T-cell (primary cell): ENCODE measurements at places on chromosomes 5 and 9. TPM values are rescaled to one million over a fixed set of nuclear protein-coding genes. Genes with fewer than 3 reads are reported as not detected.

DNA sequence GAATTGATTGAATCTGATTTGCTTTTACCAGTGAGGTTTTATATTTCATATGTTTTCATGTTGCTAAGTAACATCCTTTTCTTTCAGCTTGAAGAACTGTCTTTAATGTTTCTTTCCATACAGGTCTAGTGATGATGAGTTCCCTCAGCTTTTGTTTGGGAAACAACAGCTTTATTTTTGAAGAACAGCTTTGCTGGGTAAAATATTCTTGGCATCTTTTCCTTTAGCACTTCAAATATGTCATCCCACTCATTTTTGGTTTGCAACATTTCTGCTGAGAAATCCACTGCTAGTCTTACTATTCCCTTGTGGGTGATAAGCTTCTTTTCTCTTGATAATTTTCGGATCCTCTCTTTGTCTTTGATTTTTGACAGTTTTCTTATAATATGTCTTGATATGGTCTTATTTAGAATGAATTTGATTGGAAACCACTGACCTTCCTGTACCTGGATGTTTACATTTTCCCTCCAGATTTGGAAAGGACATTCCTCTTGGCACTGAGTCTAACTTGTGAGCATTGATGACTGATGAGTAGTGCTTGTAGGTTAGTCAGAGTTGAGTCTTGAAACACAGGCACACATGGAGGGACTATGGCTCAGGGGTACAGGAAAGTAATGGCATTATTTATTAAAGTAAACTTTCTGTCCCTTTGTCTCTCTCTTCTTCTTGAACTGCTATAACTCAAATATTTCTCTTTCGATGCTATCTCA lies 220.3 kb downstream of the SPATA31D1 start:
- no peak for DNase-seq

DNA sequence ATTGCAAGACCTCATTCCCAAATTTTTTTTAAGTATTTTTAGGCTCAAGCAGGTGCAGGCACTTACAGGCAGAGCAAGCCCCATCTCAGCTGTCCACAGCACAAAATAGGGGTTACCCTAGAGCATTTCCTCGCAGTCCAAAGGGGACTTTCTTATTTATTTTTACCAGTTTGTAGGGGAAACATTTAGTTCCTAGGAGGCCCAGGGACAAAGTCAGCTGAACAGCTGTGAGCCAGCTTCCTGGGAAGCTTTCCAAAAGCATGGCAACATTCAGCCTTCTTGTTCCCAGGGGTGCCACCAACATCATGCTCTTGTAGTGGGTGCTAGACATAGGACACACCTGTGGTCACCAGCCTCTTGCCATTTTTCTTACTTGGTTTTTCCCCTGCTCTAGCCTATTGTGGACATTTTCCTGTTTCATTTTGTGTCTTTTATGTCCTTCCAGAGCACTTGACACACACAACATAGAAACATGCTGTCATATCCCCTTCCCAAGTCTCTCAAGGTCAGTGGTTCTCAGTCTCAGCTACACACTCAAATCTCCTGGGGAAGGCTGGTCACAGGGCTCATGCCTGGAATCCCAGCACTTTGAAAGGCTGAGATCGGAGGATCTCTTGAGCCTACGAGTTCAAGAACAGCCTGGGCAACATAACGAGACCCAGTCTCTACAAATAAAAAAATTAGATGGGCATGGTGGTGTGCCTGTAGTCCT lies 38.2 kb downstream of the HAVCR1 start:
- DNase-seq = no peak

Gene TMEM171
- total RNA-seq = not detected

Gene PCDHB8
- not detected for total RNA-seq

DNA sequence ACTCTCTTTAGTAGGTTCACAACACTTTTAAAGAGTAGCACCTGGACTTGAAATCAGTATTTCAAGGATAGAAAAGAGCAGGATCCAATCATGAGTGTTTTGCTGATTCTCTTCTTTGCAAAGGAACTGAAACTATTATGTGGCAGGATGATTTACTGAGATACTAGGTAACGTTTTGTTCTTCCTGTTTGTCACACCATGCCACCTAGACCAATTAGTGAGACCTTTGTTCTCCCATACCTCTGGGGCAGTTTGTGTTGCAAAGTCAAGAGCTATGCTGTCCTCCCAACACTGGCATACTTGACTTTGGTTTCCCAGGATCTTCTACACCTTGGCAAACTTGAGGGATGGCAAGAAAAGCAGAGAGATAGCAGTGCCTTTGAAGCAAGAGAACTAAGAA lies 43.4 kb downstream of the PPP1R2B start:
- DNase-seq = no peak

- DNase-seq = no peak
Measured at GRCh38 chr5:126471875-126472537, 48.8 kb downstream of the GRAMD2B start.

Gene REEP2
- total RNA-seq = 0.46 TPM

DNA sequence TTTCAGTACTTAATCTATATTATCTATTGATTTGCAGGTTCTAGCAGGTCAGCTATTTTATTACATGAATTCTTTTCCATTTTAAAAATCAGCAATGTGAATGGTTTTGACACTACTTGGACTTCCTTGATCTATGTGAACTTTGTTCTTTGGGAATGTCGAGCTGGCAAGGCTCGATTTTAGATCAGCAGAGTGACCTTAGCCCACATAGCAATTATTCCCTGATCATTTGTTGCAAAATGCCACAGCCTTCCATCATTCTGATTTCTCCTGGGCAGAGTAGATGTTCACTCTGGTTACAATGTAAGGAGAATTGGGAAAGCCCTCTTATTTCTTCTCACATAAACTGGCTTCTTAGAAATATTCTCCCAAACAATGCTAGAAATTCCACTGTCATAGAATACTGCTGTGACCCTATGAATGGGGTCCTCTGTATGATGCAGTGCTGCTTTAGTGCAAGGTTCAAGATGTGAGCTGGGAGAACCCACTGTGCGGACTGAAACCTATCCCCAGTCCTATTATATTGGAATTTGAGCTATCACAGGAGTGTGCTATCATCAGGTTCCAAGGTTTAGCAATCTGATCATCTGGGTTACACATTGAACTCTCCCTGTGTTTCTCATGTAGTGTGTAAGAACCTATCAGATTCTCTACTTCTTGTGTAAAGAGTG lies 15.7 kb upstream of the GDA start:
- no peak for DNase-seq

DNA sequence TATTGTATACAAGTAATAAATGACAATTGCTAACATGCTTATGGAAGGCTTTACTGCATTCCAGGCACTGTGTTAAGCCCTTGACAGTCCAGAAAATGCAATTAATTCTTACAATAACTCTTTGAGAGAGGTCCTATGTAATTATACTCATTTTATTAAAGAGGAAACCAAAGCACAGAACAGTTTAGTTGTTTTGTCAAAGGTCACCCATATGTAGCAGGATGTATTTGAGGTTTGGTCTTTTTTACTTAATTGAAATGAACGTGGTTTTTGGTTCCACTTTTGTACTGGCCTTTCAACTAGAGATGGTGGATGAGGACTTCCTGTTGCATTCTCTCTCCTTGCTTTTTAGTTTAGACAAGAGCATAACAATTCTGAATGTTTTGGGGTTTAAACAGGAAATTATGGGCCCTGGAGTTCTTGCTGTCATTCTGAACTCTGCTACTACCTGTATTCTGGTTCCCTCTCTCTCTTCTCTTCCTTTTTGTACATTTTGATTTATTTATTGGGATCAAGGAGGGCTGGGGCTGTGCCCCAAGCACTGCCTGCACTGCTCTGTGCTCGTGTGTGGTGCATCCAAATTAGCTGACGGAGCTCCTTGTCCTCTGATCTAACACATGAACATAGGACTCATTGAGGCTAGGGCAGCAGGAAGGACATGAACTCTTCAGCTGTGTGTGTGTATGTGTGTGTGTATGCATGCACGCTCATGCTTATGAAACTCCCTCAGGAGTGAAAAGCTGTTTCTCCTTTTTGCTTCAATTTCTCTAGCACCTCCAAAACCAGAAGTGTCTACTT lies 47.4 kb downstream of the SLC28A3 start:
- DNase-seq = no peak

DNA sequence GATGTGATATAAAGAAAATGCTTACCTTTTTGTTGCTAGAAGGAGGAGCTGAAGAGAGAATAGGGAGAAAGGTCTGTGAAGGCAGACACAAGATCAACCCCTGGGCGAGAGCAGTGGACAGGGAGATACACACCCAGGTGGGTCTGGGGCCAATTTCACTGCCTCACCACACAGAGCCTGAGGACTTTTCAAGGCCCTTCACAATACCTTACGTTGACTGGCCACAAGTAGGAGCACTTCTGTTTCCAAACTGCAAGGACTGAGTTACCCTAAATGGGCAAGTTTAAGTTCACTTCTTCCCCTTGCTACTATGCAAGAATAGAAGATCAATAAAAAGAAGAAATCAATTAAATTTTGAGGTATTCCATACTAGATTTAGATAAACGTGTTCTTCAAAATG lies 174.5 kb upstream of the SLC12A2 start:
- DNase-seq = no peak

DNA sequence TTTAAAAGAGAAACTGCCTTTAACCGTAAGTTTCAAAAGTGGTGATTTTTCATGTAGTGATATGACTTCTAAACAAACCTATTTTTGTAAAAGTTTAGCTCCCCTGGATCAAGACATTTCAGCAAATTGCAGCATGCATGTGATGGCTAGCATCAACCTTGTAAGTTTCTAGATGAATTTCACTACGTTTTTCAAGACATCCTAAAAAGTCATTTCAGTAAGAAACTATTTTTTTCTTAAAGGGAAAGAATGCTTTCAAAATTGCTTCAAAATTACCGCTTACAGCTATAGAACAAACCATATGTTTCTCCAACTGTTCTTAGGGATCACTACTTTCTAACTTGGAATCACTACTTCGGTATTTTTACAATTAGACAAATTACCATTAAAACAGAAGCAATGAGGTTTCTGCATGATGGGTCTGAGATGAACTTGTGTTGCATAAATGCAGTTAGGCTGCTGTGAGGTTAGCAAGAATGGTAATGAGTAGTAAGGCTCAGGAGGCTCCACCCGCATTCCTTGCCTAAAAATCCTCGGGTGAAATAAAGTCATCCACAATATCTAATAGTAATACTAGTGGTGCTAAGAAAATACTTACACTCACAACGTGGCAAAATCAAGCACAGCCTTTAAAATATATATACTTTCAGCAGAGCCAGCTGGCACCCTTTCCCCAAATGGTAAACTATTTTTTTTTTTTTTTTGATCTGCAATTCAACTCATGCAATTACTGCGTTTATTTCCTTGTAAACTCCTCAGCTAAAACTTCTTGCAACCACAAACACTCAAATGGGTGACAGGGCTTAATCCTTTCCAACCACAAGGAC lies 53.8 kb downstream of the CDC14B start:
- DNase-seq = no peak
